ENCODE measurements at places on chromosomes 7 and 10. TPM values are rescaled to one million over a fixed set of nuclear protein-coding genes. Genes with fewer than 3 reads are reported as not detected.

- no peak for DNase-seq
These were observed 199.5 kb downstream of the SKAP2 start for GRCh38 chr7:26664735-26665416.

GRCh38 chr10:31693491-31693890 lies 235.1 kb downstream of the ARHGAP12 start:
- no peak for DNase-seq

DNA sequence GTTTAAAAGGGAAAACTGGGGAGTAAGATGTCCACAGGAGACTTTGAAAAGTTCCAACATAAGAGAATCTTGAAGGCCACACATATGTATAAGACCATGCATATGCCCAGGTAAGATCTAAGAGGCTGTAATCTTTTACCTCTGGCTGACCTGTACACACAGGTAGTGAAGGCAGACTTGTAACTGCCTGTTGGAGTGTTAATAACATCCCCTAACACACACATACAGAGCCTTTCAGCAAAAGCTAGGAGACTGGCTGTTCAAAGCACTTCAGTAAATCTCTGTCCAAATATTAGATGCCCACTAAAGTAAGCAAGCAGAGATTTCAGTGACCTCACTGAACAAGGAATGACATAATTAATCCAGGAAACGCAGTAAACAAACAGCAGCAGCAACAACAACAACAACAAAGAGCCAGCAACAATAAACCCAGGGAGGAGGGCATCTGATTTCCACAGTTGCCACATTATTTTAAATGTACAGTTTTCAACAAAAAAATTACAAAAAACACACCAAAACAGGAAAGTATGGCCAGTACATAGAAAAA lies 15.0 kb downstream of the CYP51A1 start:
- no peak for DNase-seq

DNA sequence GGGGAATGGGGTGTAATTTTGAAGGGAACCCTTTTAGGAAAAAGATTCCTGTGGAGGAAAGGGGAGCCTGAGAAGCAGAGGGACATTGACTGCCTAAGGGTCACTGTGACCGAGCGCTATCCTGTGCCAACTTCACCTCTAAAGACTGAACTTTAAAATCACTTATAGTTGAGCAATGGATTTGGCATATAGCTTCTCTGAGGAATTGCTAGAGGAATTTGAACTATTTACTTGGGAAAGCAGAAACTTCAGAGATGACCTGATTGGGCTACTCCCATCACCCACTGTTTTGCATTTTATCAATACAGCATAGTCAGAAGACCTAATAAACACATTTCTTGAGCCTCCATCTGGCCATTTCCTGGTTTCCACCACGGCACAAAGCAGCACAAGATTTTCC lies 23.7 kb upstream of the WNT16 start:
- no peak for DNase-seq

- DNase-seq: no peak
These were observed 4.8 kb downstream of the ELOVL3 start for GRCh38 chr10:102230861-102231356.

DNA sequence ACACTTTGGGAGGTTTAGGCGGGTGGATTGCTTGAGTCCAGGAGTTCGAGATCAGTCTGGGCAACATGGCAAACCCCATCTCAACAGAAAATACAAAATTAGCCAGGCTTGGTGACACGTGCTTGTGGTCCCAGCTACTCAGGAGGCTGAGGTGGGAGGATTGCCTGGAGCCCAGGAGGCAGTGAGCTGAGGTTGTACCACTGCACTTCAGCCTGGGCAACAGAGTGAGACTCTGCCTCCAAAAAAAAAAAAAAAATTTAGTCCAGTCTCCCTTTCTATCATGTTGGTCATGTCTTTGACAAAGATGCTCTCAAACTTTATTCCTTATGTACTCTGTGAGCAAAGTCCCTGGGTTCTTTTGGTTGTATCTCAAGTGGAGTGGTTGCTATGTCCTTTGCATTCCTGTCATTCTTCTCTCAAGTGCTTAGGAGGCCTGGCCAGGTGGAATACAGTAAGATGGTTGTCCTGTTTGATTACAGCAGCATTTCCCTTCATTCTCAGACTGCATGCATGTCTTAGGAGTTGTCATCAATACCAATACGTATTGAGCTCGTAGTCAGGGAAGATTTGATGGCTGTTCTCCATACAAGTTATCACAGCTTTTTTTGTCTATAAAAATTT lies 85.7 kb downstream of the MMRN2 start:
- no peak for DNase-seq

DNA sequence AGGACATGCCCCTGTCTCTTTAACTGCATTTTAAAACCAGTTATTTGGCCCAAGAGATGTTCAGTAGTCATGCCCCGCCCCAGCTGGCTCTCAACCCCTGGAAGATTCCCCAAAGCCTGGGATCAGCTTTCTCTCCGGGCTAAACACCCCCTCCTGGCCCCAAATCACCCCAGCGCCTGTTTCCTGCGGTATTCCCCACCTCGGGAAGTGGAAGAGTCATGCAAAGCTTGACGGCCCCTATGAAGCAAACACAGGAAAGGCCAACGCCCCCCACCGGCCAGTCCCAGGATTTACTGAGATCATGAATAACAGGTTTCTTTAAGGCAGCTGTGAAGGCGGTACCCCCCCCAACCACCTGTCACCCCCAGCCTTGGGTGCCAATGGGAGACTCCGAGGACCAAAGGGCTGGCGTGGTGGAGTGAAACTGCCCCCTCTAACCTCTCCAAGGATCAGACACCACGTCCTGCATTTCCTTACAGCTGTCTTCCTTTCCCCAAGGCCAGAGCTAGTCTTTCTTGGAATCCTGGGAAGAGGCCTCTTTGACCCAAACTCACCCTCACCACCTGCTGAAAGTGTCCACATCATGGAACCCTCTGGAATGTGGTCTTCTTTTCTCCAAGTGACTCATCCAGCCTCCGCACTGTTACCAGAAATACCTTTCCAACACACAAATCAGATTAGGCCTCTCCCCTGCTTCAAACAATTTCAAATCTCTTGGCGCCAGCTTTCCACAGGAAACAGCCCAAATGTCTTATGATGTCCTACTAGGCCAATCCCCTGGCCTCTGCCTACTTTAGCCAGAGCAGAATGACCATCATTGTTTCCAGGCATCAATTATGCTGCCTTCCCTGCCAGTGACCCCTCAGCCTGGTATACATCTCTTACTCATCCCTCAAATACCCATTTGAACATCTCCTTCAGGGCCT lies 301.5 kb downstream of the ZEB1 start:
- DNase-seq: no peak

DNA sequence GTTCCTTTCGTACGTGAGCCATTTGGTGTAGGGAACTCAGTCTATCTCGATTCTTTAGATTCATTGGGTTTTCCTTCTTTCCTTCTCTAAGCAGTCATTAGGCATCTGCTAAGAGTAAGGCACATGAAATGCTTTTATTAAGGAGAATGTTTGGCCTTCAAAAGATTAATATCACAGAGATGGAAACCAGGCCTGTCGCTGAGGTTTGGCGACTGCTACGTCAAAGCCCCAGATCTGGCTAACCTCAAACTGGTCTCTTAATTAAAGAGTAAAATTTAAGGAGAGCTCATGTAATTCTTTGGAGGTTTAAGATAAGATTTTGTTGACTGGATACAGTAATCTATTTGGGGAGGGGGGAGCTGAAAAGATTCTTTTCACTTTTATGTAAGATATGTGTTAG lies 189.8 kb downstream of the JCAD start:
- no peak for DNase-seq

GRCh38 chr7:50653981-50654425 lies 88.8 kb upstream of the DDC start:
- no peak for DNase-seq

DNA sequence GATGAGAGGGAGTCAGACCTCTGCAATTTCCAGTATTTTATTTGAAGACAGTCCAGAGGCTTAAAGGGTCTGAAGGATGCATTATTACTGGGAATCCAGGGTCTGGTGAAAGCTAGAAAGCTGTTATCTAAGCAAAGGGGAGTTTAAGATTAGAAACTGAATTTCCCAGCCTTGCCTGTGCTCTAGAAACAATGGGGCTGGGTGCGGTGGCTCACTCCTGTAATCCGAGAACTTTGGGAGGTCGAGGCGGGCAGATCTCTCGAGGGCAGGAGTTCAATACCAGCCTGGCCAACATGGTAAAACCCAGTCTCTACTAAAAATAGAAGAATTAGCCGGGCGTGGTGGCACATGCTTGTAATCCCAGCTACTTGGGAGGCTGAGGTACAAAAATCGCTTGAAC lies 71.5 kb upstream of the ANLN start:
- no peak for DNase-seq

GRCh38 chr7:101370836-101371235 lies 8.2 kb downstream of the COL26A1 start:
- DNase-seq: no peak

Gene CDHR3
- total RNA-seq: 26.7 TPM

DNA sequence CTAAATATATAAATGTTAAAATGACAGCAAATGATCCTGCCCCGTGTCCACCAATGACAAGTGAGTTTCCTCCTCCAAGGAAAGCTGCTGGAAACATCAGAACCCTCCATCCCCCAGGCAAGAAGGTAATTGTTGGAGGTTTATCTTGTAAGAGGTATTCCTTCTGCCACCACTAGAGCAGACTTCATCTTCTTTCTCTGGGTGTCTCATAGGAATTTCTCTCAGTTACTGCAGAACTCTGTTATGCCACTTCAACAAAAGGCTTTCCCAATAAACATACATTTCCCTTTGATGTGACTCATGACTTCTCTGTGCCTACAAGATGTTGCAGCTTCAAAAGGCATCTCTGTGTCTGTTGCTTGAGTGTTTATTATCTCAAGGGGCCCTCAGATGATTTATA lies 279.1 kb downstream of the BMPER start:
- DNase-seq: no peak

DNA sequence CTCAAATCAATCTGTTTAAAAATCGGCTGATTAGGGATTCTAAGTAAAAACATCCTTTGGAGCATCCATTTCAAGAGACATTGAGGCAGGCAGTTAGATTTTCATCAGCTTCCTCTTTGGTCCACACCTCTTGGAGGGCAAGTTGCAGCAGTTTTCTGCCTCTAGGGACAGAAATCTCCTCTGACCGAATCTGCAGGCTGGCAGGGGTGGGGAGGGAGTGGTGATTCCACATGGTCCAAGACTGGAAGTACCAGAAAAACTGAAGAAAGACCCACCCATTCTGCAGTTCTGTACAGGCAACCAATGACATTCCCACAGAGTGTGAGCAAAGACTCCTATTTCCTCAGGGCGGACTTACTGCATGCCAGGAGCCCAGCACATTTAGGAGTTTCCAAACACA lies 29.0 kb downstream of the FGFBP3 start:
- no peak for DNase-seq

DNA sequence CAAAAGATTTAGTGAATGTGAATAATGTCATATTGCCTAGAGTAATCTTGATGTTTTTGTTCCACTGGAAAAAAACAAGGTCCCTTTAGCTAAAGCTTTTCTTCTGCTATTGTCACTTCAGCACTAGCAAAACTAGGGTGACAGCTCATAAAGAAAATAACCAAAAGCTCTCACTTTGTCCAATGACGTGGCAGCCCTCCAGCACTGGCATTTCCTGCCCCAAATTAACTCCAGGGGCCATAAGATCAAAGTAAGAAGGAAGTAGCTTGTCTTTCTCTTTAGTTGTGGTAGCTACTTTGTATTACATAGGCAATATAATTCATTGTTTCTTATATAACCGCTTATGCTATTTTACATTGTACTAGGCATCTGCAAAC lies 47.3 kb downstream of the LRRN3 start:
- DNase-seq: no peak

DNA sequence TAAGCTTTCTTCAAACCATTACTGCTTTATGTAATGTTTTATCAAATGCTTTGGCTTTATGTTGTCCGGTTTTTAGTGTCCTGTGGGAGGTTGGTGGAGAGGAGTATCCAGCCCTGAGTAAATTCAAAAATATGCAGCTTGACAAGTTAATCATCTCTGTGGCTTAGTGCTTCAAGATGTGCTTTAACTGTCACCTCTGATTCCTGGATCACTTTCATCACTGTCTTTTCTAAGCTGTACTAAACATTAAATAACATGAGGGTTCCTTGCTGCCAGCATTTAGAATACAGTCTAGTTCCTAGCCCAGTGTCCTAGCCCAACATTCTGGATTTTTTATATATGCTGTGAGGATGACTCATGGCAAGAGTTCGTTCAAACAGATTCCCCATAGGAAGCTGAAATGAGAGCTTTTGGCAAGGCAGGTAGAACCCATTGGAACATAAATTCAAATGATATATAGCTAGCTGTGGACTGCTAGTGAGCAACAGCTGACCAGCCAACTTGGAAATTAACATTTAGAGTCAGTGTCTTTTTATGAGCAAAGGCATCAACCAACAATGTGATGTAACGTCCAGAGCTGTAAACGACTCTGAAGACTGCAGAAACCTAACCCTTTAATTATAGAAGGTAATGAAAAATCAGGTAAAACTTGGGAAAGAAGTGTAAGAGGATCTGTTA lies 80.6 kb upstream of the OIT3 start:
- DNase-seq: no peak

DNA sequence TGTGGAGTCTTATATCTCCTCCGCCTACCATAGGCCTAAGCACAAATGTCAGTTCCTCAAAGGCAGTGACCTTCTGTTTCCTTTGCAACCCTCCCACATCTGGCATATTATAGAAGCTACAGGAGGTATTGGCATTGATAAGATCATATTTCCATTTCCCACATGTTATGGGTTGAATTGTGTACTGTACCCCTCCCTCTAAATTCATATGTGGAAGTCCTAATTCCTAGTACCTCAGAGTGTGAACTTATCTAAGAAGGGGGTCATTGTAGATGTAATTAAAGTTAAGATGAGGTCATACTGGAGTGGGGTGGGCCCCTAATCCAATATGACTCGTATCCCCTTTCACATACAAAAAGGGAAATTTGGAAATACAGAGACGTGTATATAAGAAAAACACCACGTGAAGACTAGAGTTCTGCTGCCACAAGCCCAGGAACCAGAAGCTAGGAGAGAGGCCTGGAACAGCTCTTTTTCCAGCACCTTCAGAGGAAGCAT lies 6.1 kb upstream of the LAMB4 start:
- no peak for DNase-seq

Gene PRLHR
- 2.4 TPM for total RNA-seq

Gene NPSR1
- not detected for total RNA-seq

Data from dorsolateral prefrontal cortex (tissue), 122 donors.